ENCODE measurements at places on chromosomes 3 and 15. TPM values are rescaled to one million over a fixed set of nuclear protein-coding genes. Genes with fewer than 3 reads are reported as not detected.

The P2RY12 gene
- not detected for total RNA-seq

- H3K36me3 ChIP-seq: no peaks in the 10 kb centered on the region
- H3K27ac ChIP-seq: no peak overlapping the region
- peaks cover 1% of the 10 kb centered on the region for H3K4me1 ChIP-seq
- H3K27me3 ChIP-seq: no peaks in the 10 kb centered on the region
- H3K4me3 ChIP-seq: no peak overlapping the region
Observed at GRCh38 chr3:129695230-129695629, 88.8 kb upstream of the PLXND1 start.

GRCh38 chr15:39593071-39593655, 12.3 kb downstream of the THBS1 start:
- DNase-seq: peak; percentile 34
- H3K27ac ChIP-seq: no peak overlapping the region
- no peak overlapping the region for H3K4me3 ChIP-seq
- no peaks in the 10 kb centered on the region for H3K27me3 ChIP-seq
- peaks cover 63% of the 10 kb centered on the region for H3K36me3 ChIP-seq
- no peaks in the 10 kb centered on the region for H3K4me1 ChIP-seq

GRCh38 chr3:130915567-130916292, 21.8 kb downstream of the ATP2C1 start:
- H3K27ac ChIP-seq: no peak overlapping the region
- no peak for DNase-seq
- H3K36me3 ChIP-seq: peaks cover 5% of the 10 kb centered on the region
- no peak overlapping the region for H3K4me3 ChIP-seq
- no peaks in the 10 kb centered on the region for H3K27me3 ChIP-seq

DNA sequence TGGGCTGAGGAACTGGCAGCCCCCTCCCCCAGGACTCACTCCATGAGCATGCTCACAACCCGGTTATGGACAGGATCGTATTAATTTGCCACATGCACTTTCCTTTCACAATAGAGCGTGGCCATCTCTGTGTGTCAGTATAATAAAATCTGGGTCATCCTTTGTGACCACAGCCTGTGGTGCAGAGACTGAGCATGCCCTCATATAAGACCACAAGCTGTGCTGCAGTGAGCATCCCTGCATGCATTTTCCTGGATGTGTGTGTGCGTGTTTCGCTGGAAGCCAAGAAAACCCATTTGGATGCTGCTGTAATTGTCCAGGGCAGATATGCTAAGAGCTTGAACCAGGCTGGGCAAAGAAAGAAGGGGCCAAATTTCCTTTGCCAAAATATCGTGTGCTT, 39.7 kb downstream of the CYP11A1 start:
- no peaks in the 10 kb centered on the region for H3K4me1 ChIP-seq
- H3K4me3 ChIP-seq: no peak overlapping the region
- H3K27ac ChIP-seq: no peak overlapping the region

GRCh38 chr15:25863111-25863967, at the start of gene ATP10A:
Gene ATP10A, minus strand, starts transcription at chr15:25863327. Its CDS starts 231 bp downstream, at chr15:25863096.
- H3K4me3 ChIP-seq: peak within 1 kb of the TSS; percentile 84
- no peaks in the 10 kb centered on the region for H3K27me3 ChIP-seq
- DNase-seq: peak; percentile 71
- no peaks in the 10 kb centered on the region for H3K36me3 ChIP-seq

DNA sequence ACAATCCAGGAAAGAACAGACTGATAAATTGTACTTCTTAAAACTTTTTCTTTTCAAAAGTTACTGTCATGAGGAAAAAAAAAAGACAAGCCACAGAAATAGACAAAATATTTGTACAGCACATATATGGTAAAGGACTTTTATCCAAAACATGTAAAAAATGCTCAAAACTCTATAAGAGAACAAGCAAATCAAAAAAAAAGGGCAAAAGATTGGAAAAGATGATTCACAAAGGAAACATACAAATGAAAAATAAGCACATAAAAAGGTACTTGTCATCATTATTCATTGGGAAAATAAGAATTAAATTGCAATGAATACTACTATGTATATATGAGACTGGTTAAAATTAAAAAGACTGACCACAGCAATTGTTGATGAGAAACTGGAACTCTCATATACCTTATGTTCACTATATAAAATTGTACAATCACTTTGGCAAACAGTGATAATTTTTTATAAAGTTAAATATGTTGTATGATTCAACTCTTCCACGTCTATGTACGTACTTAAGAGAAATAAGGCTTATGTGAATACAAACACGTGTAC, 39.7 kb downstream of the DIPK2A start:
- DNase-seq: peak; percentile 13
- no peaks in the 10 kb centered on the region for H3K27me3 ChIP-seq
- H3K36me3 ChIP-seq: no peaks in the 10 kb centered on the region
- H3K4me1 ChIP-seq: peaks cover 2% of the 10 kb centered on the region

- peaks cover 18% of the 10 kb centered on the region for H3K27me3 ChIP-seq
- H3K36me3 ChIP-seq: no peaks in the 10 kb centered on the region
Observed at GRCh38 chr15:101528917-101529299, 39.4 kb upstream of the PCSK6 start.

DNA sequence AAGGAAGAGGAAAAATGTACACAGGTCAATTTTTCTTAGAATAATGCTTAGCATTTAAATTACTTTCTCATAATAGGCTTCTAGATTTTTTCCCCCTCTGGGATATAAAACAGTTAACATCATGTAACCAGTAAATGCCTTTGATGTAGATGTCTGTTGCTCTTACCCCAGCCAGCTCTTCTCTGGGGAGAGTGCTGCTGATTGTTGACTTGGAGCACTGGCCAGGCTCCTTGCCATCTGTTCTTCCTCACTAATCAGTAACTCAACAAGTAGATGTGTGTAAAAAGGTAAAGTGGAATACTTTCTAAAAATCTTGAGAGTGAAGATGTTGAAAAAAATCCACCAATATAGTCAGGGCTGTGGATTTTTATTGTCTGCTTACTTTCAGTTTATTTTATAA, 42.2 kb downstream of the RIOX2 start:
- no peak overlapping the region for H3K27ac ChIP-seq
- H3K4me1 ChIP-seq: no peaks in the 10 kb centered on the region
- no peak for DNase-seq
- no peak overlapping the region for H3K4me3 ChIP-seq

GRCh38 chr15:38164507-38164906, 88.1 kb upstream of the SPRED1 start:
- peaks cover 39% of the 10 kb centered on the region for H3K27me3 ChIP-seq
- H3K27ac ChIP-seq: no peak overlapping the region
- H3K4me3 ChIP-seq: no peak overlapping the region

DNA sequence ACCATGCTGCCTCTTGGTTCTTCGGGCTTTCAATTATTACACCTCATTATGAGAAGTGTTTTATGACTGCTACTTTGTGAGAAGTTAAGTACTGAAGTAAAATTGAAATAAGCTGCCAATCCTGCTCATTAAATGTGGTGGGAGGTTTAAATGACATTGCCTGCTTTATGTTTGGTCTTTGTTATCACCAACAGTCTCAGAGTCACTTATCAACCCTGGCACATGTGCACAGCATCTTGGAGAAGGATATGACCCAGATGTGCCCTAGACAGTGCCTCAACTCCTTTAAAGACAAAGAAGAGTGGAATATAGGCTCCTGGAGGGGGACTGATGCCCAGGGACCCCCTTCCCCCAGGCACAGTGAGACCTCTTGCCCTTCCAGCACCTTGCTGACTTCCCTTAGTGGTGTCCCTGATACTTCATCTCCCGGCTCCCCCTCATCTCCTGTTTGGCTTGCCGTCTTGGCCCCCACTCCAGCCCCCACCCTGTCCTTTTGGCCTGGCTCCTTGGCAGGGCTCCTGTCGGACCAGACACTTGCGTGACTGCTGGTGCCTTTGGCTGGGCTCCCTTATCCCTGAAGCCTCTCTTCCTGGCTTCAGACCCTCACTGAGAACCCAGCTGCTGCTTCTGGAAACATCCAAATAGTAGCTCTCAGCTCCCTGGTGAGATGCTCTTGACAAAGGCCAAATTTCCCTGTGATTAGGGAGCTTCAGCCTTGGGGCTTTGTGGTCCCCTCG, 39.8 kb downstream of the ARHGAP31 start:
- no peaks in the 10 kb centered on the region for H3K27me3 ChIP-seq
- DNase-seq: no peak
- 0 out of 2 replicates have a peak, but pooled peaks cover 3% of the 10 kb centered on the region for H3K36me3 ChIP-seq
- no peak overlapping the region for H3K27ac ChIP-seq
- no peak overlapping the region for H3K4me3 ChIP-seq

DNA sequence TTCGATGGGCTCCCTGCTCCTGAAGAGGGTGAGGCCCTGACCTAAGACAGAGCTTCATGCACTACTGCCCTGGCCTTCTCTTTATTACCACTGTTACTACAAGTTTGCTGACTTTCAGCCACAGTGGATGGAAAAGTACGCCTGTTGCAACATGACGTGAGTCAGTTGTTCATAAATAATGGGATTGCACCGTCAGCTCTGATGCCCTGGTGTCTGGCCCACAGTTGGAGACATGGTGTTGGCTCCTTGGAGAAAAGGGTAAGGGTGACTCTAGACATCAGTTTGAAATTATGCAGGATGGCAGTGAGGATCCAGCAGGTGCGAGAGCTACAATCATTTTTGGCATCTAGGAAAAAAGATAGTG, 5.5 kb downstream of the PAQR5 start:
- H3K27me3 ChIP-seq: peaks cover 10% of the 10 kb centered on the region
- peaks cover 25% of the 10 kb centered on the region for H3K4me1 ChIP-seq
- no peaks in the 10 kb centered on the region for H3K36me3 ChIP-seq
- H3K27ac ChIP-seq: peak overlapping the region; percentile 59
- DNase-seq: peak; percentile 92

DNA sequence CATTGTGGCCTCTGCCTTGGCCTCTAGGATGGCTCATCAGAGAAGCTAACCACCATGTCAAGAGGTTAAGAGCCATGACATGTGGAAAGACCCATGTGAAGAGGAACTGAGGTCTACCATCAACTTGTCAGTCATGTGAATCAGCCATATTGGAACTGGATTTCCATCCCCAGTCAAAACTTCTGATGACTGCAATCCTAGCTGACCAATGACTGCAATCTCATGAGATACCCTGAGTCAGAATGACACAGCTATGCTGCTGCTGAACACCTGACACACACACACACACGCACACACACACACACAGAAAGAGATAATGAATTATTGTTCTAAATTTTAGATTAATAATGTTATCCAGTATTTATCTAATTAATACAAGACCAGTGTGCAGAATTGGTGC, 337.5 kb upstream of the LMCD1 start:
- no peaks in the 10 kb centered on the region for H3K4me1 ChIP-seq
- H3K4me3 ChIP-seq: no peak overlapping the region
- no peaks in the 10 kb centered on the region for H3K36me3 ChIP-seq
- DNase-seq: no peak
- no peaks in the 10 kb centered on the region for H3K27me3 ChIP-seq
- H3K27ac ChIP-seq: no peak overlapping the region

DNA sequence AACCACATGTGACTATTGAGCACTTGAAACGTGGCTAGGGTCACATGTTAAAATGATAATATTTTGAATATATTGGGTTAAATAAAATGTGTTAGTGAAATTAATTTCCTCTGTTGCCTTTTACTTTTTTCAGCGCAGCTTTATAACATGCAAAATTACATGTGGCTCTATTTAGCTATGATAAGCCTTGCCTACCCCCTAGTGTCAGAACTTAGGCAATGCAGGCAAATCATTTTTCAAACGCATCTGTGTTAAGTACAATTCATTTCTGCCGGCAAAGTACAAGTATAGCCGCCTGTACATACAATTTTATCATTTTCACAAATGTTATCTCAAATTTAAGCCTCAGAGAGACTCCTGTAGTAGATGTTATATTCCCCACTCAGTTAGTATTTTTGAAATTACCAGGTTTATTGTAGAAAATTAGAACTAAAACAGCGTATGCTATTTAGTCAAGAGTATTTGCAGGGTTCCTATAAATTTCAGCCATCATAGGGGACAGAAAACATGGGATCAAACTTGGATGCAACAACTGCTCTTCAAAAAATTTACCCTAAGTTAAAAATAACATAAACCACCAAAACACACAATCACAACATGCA, 56.1 kb downstream of the TAFA4 start:
- peaks cover 3% of the 10 kb centered on the region for H3K27me3 ChIP-seq
- no peak overlapping the region for H3K27ac ChIP-seq
- DNase-seq: peak; percentile 74
- no peaks in the 10 kb centered on the region for H3K36me3 ChIP-seq
- H3K4me1 ChIP-seq: no peaks in the 10 kb centered on the region
